ENCODE measurements at places on chromosomes 6 and 20. TPM values are rescaled to one million over a fixed set of nuclear protein-coding genes. Genes with fewer than 3 reads are reported as not detected.

DNA sequence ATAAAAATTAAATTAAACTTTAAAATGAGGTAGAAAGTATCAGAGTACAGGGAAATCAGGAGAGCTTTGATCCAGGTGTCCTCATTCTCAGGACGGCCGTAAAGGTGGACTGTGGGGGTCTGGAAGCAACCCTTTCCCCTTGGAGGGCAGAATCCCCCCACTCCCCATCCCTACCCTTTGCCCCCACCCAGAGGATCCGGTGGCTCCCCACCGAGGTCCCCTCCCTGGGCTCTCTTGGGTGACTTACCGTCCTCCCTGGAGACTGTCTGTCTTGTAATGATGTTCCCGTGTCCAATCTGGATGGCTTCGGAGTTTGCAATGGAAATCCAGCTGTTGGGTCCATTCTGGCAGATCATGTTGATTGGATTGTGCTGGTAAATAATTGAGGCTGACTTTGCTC lies 7.3 kb downstream of the ZBP1 start:
- DNase-seq: no peak

- DNase-seq: no peak
Measured at GRCh38 chr20:60071965-60072364, 113.7 kb downstream of the CDH26 start.

DNA sequence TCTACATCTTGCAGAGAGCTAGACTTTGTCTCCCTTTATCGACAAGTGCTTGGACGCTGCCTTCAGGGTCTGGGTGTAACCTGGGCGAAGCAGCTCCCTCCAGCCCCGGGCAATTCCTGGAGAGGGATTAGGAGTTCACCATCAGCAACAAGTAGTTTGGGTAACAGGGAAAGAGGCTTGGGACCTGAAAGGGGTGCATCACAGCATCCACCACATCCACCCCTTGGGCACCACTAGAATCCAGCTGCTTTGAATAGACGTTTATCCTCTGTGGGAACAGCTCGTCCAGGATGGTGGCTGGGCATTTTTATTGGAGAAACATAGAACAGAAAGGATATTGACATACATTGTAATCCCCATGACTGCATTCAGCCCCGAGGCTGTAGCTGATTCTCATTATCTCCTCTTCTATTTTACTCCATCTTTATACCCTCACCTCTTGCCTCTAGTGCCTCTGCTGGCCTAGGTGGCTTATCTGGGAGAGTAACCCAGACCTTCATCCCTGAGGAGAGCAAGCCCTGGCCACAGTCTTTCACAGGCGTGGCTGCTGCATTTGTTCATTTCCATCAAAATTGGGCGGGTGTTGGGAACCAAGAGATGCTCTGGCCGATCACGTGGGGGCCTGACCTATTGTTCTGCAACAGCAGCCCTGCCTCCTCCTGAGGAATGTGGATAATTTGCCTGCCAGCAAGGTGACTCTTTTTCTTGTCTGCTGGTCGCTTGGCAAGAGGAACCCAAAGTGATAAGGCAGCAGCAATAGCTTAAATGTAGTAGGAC lies 109.2 kb upstream of the RALGAPA2 start:
- DNase-seq: no peak

GRCh38 chr20:6299456-6299855 lies 176.6 kb upstream of the FERMT1 start:
- no peak for DNase-seq

GRCh38 chr6:101830501-101831031 lies 437.1 kb downstream of the GRIK2 start:
- DNase-seq: no peak

- DNase-seq: peak; percentile 72
Measured at GRCh38 chr20:51562332-51563173, 20.0 kb upstream of the NFATC2 start.

- no peak for DNase-seq
Measured at GRCh38 chr20:36802326-36803222, 29.0 kb upstream of the DSN1 start.

DNA sequence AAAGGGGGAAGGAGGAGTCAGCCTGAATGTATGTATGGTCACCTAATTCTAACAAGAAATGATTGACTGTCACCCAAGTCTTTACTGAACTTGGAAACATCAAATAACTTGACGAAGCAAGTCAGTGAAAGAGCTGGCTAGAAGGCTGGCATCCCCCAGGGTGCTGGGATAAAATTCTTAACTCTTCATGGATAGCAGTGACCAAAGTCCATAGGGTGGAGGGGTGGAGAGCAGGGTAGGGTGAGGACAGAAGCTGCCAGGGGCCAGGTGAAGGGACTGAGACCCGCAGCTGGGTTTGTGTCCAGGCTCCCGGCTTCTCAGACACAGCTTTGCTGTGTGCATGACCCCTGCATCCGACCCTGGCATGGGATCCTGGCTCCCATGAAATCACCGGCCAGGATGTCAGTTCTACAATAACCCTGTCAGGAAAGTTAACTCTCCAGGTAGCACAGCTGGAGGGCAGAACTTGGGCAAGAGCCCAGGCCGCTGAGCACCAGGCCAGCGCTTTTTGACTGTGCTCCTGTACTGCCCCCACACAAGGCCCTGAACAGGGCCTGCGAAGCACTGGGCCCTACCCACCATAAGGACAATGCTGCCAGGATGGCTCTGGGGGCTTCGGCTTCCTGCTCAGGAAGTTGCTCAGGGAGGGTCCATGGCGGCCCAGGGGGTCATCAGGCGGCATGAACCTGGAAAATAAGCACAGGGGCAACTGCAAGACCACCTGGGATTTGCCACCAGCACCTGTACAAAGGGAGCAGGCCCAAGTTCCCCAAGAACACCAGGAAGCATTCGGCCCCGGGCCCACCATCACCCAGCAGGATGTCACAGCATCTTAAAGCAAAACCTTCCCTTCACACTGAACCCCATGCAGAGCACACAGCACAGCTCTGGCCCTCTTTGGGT lies 32.5 kb downstream of the ZC3H12D start:
- DNase-seq: no peak

- no peak for DNase-seq
Measured at GRCh38 chr6:83119742-83120300, 52.4 kb downstream of the DOP1A start.

DNA sequence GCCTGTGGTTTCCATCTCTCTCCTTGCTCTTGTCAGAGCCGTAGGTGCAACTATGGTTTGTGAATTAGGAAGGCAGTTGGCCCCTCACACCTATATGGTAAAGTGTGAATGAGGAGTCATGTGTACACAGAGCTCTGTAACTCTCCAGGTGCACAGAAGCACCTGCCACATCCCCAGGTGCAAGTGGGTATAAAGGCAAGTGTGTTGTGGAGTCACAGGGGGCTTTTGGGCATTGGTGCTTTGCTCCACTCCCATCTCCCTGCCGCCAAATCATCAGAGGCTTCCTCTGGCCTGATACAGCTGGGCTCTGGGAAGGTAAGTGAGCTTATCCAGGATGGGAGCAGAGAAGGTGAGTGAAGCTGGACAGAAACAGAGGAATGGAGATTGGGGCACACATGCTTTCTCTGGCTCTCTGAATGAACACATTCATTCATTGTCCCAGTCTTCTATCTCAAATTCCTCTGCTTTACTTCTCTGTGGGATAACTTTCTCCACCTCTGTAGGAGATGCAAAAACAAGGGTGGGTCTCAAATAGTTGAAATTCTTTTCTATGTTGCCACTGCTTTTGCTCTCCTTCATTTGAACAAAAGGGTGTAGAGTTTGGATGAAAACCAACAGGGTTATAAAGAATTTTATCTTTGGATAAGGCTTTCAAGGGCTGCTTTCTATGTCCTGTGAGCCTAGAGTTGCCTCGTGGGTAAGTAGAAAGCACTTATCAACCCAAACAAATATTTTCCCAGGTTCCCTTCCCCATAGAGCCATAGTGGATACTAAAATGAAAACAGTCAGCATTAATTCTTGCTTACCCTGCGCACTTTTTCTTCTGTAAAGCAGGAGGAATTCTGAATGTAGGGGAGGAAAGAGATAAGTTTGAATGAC lies 45.0 kb upstream of the RIPOR2 start:
- DNase-seq: no peak

DNA sequence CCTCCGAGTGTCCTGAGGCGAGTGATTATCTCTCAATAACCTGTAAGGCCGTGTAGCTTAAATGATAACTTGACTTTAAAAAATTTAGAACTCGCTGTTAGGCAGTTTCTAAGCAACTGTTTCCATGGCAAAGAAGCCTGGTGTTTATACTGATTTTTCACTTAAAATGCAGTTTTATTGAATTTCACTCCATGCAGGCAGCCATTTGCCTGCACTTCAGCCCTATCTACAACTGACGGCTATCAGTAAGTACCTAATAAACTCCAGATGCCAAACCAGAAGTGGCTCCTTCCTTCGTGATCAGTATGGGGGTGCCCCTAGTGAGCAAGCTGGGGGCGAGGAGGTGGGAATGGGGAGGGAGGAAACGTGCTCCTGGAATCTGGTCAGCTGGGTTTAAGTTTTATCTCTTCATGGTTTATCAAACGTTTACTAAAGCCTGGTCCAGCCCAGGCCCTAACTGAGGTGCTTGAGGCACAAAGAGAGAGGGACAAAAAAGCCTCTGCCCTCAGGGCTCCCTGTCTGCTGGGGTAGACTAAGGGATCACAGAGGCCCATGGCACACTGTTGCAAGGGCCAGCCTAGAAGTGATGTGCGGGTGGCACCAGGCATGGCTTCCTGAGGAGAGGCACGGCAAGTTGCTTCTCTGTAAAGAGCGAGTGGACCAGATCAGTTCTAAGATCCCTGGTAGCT lies 45.5 kb downstream of the TTI1 start:
- no peak for DNase-seq

DNA sequence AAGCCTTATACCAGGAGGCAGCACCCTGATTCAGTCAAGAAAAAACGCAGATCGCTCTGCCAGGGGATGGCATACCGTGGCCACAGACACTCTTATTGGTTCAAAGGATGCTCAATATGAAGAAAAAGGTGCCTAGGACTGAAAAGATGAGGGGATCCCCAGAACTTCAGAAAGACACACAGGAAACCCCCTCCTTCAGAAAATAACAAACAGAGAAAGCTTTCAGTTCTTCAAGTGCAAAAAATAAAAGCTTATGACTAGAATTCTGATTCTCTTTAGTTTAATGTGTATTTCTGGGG lies 17.7 kb upstream of the MYB start:
- DNase-seq: no peak

DNA sequence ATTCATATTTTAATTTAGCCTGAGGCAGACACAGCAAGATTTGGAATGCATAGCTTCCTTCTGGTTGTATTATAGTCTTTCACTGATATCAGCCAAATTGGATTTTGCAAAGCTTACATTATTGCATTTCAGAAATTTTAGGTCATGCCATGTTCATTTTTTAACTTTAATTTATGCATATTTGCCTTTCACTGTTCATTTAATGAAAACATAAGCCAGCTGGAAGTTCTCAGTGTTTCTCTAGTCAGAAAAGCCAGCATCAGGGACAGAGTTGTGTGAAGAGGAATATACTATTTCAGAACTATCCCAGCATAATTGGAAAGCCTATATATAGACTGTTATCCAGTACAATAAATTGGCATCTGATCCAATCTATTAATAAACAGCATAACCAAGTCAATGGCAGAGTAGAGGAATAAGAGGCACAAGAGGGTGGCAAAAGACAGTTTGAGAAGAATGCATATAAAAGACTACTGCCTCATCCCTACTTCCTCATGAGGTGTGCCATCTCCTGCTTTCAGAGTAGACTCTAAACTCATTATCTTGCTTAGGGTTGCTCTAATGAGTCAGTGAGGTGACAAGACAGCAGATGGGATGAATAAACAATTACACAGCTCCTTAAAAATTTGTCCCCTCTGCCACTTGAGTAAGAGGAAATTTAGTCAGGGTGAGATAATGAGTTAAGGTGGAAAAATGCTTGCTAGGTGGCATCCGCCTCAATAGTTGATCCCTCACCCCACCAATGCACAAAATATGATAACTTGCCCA lies 159.8 kb upstream of the HCRTR2 start:
- DNase-seq: no peak

DNA sequence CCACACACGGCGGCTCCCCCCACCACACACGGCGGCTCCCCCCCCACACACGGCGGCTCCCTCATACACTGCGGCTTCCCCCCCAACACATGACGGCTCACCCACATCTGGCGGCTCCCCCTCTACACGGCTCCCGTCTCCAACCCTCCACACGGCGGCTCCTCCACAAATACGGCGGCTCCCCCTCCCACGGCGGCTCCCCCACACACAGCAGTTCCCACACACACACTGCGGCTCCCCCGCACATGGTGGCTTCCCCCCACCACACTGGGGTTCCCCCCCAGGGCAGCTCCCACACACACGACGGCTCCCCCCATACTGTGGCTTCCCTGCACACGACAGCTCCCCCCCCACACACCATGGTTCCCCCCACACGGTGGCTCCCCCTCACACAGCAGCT lies 98.0 kb downstream of the TTLL2 start:
- DNase-seq: peak; percentile 40

- no peak for DNase-seq
Measured at GRCh38 chr6:31749301-31750036, 9.7 kb downstream of the MSH5 start.

- DNase-seq: no peak
Measured at GRCh38 chr6:134322216-134322615, 4.3 kb upstream of the SGK1 start.

DNA sequence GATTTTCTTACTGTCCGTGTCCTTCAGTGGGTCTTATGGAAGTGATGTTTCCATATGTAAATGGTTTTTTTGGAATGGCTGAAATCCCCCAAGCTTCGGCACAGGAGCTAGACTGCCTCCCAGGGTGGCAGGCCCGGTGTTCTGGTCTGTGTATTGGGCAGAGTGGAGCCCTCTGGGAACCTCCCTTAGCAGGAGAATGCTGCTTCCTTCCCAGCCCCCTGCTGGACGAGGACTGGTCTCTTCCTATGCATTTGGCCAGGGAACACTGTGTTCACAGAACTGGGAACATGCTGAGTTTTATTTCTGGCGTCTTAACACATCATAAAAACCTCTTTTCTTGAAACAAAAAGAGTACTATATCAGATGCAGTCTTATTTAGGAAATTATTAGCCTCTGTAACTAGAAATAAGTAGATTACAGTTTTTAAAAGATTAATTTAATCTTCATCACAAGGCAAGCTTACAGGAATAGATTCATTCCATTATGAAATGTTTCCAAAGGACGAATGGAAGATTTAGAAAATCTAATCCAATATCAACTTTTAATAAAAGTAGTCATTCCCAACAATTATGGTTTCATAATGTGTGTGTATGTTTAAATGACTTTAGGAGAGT lies 56.6 kb downstream of the SYTL3 start:
- peak; percentile 75 for DNase-seq

- no peak for DNase-seq
Measured at GRCh38 chr6:113944701-113945100, 26.2 kb downstream of the HDAC2 start.

- DNase-seq: no peak
Measured at GRCh38 chr20:26135325-26136110, 438.9 kb upstream of the ZNF337 start.

EYA4 gene
- total RNA-seq: 6.0 TPM

VNN1 gene
- total RNA-seq: 10.1 TPM

FBXO30 gene
- total RNA-seq: 9.4 TPM

GATA5 gene
- 2.5 TPM for total RNA-seq

OR2H1 gene
- not detected for total RNA-seq

PRND gene
- total RNA-seq: 0.43 TPM

ANKEF1 gene
- total RNA-seq: 4.0 TPM

IRF4 gene
- 3.7 TPM for total RNA-seq

All from upper lobe of right lung (tissue), 1 donor.